Left lobe of liver (tissue), 2 donors: ENCODE measurements at places on chromosomes 7 and 10.

GRCh38 chr10:132065491-132066105, at the start of gene JAKMIP3:
Gene JAKMIP3, plus strand, starts transcription at chr10:132065946. Its CDS starts 38,863 bp downstream, at chr10:132104809.
- DNase-seq: peak; percentile 48

GRCh38 chr10:22335173-22335933, 9.9 kb upstream of the SPAG6 start:
- DNase-seq: peak; percentile 49

- no peak for DNase-seq
These were observed 7.0 kb downstream of the FAM53B start for GRCh38 chr10:124737221-124737620.

- no peak for DNase-seq
These were observed 980 bp downstream of the ADAMTS14 start for GRCh38 chr10:70673043-70673928.

GRCh38 chr10:125221716-125222115, 61.4 kb upstream of the CTBP2 start:
- no peak for DNase-seq

DNA sequence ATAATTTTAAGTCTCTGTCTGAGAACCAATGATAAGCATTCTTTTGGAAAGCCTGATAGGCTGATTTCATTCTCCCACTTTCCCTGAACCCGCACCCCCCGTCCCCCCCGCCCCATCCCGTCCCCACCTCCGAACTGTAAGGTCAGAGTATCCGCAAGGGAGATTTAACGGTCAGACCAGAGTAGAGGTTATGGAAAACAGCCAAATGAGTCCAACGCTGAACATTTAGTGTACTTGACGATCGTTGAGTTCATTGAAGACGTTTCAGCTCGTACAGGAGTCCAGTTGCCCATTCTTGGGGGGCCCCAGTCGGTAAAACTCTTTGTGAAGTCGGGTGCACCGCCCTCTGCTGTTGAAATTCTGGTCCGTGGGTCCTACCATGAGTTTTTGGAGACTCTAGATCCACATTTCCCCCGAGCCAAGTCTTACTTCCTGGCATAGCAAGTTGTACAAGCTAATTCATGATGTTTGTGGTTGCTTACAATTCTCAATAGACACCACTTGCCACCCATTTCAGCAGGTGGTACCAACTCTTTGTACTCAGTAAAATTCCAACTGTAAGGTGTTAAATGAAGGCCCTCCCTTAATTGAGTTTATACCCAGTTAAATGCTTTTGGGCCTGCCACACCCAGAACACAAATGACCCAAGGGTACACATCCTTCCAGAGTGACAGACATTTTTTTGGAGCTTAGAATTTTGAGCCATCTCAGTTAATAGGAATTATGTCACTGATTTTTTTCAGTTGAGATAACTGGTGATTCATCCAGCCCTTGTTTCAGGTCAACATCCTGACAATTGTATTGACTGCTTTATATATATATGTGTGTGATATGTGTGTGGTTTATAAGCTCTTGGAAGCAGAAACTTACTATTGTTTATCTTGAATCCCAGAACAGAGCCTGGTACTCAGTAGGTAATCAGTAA, 1.2 kb downstream of the MARCHF5 start:
- peak; percentile 63 for DNase-seq

DNA sequence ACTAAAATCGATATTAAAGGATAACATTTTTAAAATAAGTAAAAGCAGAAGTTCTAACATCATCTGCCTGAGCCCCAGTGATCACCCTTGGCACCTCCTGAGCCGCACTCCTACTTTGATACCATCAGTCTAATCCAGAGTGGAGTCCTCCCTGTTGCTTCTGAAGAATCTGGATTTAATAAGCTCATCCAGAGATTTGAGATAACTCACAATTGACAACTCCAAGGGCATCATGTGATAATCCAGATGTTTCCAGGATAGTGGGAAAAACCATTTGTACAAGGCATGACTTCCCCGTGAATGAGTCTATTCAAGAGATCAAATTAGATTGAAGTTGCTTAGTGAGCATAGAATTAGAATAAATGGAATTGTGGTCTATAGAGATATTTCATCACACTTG, 475.8 kb upstream of the C7orf33 start:
- DNase-seq: no peak

DNA sequence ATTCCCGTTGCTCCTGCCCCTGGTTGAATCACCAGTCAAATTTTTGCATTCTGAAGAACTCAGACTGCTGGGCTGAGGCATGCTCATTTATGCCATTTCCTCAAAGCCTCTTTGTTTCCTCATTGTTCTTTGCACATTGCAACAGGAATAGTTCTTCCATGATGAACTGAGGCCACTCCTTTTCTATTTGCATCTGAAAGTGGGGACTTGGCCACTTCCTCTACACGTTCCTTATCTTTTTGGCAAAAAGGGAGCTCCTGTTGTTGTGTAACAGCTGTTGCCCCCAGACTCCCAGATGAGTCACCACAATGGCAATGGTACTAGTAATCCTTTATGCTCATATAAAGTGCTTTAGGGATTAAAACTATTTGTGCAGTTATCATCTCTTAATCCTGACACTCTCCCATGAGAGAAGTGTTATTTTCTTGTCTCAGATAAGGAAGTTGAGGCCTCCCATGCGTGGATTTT, 20.1 kb upstream of the ITPRID1 start:
- no peak for DNase-seq

DNA sequence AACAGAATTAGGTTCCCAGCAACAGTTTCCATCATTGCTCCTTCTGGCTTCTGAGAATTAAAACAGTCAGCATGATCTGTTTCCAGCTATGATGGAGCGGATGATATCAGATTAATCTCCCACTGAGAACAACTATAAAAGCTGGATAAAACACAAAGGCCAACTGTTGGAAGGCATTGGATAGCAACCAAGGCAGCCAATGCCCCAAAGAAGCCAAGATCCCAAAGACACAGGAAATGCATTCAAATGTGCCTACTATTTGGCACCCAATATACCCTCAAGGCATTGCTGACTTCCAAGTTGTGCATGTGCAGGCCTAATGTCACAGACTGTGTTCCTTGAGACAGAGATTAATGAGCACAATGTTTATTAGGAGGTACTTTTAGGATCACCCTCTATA, 259.3 kb downstream of the ARHGAP12 start:
- DNase-seq: no peak

DNA sequence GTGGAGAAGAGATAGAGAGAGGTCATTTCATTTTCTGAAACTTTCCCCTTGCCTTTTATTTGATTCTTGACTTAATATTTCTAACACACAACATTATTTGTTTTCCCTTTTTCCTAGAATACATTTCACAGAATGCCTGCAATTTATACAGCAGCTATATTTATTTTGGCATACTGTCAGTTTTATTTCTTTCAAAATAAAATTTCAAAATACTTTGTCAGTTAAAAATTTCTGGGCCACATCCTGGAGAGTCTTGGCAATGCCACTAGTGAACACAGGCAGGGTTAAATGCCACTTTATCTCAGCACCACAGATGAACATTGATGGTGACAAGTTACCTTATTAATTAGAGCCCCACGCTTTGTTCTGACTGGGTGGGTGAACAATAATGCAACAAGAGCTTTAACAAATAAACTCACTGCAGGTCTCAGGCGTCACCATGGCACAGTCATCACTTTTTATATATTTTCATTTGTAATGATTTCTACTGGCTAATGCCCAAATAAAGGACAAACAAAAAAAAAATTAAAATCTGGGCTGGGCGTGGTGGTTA, 494.0 kb downstream of the KIF20B start:
- no peak for DNase-seq

DNA sequence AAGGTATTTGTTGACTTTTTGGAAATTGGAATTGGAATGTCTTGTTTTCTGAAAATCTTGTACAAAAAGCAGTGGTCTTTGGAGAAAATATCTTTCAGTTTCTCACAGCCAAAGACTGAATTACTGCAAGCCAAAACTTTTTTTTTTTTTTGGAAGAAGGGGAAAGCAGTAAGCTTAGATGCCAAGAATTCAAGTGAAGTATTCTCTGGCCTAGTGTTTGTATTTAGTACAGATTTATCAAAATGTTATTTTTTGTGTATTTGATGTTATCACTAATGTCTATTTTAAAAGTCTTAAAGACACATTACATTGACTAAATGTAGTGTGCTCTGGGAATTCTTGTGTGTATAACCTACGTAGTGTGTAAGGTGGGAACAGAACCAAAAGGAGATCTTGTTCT, 6.2 kb downstream of the TET1 start:
- no peak for DNase-seq

- no peak for DNase-seq
These were observed 420.8 kb upstream of the AUTS2 start for GRCh38 chr7:69177461-69177861.

- DNase-seq: no peak
These were observed 21.4 kb upstream of the KIF20B start for GRCh38 chr10:89679986-89680385.

GRCh38 chr7:85469446-85470010, 282.7 kb upstream of the SEMA3D start:
- no peak for DNase-seq

DNA sequence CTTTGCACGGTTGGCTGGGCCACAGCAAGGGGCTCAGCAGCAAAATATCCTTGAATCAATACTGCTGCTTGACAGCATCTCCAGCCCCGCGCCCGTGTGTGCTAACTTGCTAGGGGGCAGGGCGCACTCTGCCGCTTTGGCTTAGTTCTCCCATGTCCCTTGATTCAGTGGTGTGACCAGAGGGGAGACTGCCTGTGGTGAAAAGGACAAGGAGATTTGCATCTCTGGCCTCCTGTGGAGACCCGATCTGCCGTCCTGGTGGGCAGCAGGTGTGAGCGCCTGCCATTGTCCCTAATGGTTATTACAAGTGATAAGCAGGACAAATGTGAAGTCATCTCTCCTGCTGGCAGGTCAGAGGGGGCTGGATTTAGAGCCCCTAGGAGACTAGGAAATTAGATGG, 500.2 kb upstream of the GALNT17 start:
- no peak for DNase-seq

- DNase-seq: no peak
These were observed 222.2 kb upstream of the CXCL12 start for GRCh38 chr10:44607116-44607515.

DNA sequence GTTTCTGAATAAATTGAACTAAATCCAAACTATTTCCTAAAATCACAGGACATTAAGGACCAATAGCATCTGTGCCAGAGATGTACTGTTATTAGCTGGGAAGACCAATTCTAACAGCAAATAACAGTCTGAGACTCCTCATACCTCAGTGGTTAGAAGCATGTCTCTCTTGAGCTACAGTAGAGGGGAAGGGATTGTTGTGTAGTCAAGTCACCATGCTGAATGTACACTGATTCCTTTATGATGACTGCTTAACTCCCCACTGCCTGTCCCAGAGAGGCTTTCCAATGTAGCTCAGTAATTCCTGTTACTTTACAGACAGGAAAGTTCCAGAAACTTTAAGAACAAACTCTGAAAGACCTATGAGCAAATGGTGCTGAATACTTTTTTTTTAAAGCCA, 13.9 kb downstream of the MEST start:
- no peak for DNase-seq

DNA sequence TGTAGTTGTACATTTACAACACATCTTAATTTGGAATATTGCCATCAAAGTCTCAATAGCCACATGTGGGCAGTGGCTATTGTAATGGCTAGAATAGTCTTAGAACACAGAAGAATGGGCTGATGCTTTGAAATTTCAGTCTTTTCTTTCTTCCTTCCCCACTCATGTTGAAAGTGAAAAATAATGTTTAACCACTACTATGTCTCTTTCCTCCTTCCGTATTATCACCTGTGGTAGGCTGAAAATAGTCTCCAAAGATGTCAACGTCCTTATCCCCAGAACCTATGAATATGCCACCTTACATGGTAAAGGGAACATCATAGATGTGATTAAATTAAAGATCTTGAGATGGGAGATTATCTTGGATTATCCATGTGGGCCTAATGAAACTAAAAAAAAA, 154.0 kb downstream of the SUGCT start:
- no peak for DNase-seq

GRCh38 chr7:129258649-129259389, 34.0 kb downstream of the AHCYL2 start:
- no peak for DNase-seq

DNA sequence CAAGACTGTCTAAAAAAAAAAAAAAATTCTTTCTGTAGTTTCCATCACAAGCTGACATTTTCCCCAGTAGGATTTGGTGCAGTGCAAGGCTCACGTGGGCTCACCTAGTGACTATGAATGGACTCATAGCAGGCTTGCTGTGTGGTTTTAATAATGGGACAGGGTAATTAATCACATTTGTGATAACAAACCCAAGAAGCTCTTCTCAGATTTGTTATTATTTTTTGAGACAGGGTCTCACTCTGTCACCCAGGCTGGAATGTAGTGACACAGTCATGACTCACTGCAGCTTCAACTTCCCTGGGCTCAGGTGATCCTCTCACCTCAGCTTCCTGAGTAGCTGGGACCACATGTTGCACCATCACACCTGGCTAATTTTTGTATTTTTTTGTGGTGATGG, 40.0 kb downstream of the NACAD start:
- DNase-seq: no peak

- DNase-seq: no peak
These were observed 251.4 kb upstream of the SEMA3C start for GRCh38 chr7:81170291-81170690.

DNA sequence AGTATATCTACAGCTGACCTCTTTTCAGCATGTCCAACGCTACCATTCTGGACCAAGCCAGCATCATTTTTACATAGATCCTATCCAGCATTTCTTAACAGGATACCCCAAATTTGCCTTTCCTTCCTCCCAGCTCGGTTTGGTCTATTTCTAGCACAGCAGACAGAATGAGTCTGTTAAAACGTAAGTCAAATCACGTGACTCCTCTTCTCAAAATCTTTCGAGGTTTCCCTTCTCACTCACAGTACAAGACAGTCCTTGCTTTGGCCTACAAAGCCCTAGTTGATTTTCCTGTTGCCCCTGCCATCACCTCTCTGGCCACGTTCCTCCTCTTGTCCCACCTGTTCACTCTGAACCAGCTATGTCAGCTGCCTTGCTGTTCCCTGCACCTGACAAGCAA, 711.7 kb downstream of the SORCS3 start:
- DNase-seq: no peak

DNA sequence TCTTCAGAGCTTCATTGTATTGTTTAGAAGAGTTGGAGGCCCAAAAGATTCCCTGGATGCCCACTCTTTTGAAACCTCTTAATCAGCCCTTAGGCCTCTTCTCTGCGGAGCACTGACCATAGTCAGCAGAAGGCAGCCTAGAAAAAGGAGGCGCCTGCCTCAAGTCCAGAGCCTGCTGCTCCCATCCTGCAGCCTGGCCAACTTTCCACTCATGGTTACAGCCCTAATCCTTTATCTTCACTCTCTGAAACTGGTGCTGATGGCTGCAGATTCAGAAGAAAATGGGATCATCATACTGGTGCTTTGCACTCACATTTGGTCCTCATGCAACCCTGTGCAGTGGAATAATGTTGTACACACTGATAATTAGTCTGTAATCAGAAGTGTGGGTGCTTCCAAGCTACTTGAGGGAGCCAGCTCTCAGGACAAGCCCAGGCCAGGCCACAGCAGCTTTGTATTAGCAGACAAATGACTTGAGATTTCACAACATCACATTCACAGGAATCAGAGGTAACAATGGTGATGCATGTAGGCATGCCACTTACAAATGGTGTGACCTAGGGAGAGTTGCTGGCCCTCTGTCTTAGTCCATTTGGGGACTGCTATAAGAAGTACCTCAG, 272.9 kb downstream of the GALNT17 start:
- DNase-seq: no peak

- DNase-seq: no peak
These were observed 67.9 kb downstream of the SGCE start for GRCh38 chr7:94588075-94588474.

- DNase-seq: no peak
These were observed 53.3 kb downstream of the DIP2C start for GRCh38 chr10:636016-636730.

- DNase-seq: no peak
These were observed 44.0 kb downstream of the LDB3 start for GRCh38 chr10:86712317-86712707.
